ENCODE measurements at places on chromosomes 1 and 21. TPM values are rescaled to one million over a fixed set of nuclear protein-coding genes. Genes with fewer than 3 reads are reported as not detected.
A peak's percentile ranks its signal among the peaks of the same experiment; 100 is the strongest.

- DNase-seq: no peak
Measured at GRCh38 chr1:119435052-119435451, 20.1 kb downstream of the HSD3B2 start.

GRCh38 chr1:110480356-110481096 is 29.6 kb downstream of the PROK1 start:
- no peak for DNase-seq

- DNase-seq: no peak
Measured at GRCh38 chr1:184272175-184272866, 114.5 kb upstream of the C1orf21 start.

GRCh38 chr21:39263372-39263771 is 50.1 kb downstream of the BRWD1 start:
- no peak for DNase-seq

- no peak for DNase-seq
Measured at GRCh38 chr1:7565099-7565750, 205.9 kb upstream of the VAMP3 start.

DNA sequence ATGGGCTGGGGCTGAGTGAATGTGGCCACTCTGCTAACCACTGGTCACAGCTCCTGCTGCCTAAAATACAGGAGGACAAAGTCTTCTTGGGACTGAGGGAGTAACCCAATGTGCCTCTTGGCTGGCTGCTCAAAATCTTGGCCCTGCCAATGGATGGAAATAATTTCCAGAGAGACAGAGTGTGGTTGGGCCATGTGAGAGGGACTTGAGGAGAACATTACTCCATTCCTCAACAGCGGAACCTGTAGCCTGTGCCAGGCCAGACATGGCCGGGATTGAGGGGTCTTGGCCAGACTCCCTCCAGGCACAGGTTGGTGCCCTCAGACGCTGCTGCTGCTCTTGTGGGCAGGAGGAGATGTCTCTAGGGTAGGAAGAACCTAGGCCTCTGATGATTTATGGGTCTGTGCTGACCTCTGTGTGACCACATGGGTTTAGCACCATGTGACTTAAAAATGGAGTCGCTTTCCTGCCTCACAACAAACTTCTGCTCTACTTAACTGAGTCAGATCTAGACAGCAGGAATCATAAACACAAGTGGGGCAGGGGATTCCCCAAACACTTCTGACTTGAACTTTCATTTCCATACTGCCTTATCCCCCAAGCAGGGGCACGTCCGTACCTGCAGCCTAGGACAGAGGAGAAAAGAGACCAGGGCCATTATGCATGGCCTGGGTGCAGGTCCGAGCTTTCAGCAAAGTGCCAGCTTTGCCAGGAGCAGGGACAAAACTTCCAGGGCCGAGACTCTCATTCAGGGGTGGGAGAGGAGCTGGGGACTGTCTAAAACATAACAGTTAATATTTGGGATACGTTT is 79.2 kb downstream of the CD34 start:
- peak; percentile 64 for DNase-seq

DNA sequence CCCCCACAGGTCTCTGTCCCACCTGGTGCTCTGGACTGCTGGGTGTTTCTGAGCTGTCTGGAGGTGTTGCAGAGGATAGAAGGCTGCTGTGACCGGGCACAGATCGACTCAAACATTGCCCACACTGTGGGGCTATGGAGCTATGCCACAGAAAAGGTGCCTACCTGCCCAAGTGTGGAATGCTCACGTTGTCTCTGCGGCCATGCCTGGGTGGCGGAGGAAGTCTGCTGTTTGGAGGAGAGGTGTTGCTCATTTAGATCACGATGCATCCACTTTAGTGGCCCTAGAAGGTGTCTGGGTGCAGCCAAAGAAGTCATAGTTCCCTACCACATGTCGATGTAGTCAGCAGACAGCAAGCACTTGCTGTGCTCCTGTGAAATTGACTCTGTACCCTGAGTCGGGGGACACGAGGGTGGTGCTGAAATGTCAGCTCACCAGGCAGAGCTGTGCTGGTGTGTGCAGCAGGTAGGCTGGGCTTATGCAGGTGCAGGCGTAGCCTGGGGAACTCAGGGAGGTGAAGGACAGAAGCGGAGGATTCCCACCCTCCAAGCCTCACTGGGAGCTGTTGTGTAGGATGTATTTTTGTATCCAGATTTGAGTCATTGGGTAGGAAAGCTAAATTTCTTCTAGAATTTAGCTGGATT is 32.8 kb upstream of the PWP2 start:
- no peak for DNase-seq

GRCh38 chr1:111988743-111989453 is 570 bp downstream of the KCND3 start:
- DNase-seq: peak; percentile 70

DNA sequence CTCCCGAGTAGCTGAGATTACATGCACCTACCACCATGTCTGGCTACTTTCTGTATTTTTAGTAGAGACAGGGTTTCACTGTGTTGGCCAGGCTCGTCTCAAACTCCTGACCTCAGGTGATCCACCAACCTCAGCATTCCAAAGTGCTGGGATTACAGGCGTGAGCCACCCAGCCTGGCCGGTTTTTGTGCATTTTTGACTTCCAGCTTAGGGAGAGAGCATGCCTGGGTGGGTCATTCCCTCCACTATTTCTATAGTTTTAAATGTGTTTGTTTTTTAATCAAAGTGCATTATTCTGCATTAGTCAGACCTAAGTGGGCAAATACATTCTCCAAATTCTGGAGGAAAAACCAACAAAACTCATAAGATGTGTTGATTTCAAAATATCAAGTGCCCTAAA is 207.4 kb upstream of the NRIP1 start:
- DNase-seq: no peak

- DNase-seq: no peak
Measured at GRCh38 chr1:40438391-40439015, 11.8 kb upstream of the ZFP69B start.

DNA sequence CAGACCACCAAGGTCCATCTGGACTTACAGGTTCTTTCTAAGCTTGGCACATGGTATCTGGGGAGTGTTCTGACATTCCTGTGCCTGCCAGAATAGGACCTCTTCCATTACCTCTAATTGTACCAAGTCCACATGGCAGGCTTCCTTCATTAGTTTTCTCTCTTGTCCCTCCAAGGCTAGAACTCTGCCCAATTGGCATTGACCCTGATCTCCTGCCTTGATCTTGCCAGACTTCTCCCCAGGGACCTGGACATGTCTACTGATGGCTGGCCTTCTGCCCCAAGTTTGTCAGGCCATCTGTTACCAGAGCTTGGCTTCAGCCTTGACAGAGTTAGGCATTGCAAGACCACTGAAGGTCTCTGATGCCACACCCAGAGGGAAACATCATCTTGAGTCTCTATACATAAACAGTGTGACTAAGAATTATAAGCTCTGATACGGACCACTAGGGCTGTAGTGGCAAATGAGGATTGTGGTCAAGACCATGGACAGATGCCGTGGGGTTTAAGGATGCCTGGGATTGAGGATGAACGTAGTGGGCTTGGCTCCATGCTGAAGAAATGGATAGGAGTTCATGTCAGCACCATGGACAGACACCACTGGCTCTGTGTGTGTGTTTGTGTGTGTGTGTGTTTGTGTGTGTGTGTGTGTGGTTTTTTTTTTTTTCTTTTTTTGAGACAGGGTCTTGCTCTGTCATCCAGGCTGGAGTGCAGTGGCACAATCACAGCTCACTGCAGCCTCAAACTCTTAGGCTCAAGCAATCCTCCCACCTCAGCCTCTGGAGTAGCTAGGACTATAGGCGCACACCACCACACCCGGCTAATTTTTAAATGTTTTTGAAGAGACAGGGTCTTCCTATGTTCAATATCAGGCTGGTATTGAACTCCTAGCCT is 19.5 kb upstream of the PSMB2 start:
- no peak for DNase-seq

IGSF3 gene
- total RNA-seq: 11.7 TPM

LCE6A gene
- total RNA-seq: not detected

ERG gene
- total RNA-seq: 16.7 TPM

ARHGEF10L gene
- total RNA-seq: 56.4 TPM

TPTE gene
- total RNA-seq: not detected

TBX15 gene
- 2.0 TPM for total RNA-seq
